ENCODE measurements at places on chromosomes 2 and 18.

DNA sequence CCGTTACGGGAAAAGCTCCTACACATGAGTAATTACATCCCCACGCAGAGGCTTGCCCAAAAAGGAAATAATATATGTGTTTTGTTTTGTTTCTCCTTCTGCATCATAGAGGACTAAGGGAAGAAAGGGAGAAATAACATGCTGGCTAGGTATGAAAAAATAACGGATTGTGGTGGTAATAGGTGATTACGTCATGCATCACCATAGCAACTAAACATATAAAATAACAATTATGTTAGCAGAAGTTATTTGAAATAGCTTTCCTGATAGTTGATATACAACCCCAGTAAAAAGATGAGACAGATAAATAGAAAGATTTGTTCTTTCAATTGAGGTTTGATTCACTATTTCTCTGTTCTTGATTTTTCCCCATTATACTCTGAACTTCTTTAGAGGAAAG, 518.0 kb downstream of the ZNF516 start:
- no peak for DNase-seq

DNA sequence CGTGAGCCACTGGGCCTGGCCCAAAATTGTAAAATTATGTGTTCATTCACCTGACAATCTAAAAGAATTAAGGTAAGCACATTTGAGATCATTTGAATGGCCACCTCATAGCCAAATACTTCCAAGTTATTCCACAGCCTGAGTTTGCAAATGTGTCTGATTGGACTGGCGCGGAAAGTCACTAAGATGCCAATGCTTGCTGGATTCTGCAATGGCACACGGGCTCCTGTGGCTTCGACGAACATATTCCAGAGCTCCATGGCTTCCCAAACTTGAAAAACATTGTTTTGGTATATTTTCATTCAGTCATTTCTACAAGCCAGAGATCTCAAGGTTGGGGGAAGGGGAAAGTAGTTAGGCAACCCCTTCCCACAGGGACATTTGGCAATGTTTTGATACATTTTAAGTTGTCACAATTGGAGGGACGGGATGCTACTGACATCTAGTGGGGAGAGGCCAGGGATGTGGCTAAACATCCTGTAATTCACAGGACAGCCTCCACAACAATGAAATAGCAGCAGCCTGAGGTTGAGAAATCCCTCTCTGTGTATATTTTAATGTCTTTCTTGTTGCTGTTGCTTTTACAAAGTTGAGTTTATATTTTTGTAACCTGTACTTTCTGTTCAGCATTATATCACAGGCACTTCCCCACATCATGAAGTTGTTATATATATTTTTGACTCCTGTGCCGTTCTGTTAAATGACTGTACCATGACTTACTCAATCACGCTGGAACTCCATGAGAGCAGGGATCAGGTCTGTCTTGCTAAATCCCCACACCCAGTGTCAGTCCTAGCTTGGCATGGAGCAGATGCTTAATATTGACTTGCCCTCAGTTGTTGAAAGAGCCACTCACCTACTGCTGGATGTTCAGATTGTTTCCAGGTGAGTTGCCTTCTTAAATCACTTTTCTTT, 56.9 kb downstream of the COL4A4 start:
- DNase-seq: no peak

GRCh38 chr2:134912361-134912760, 6.3 kb upstream of the CCNT2 start:
- DNase-seq: no peak

- no peak for DNase-seq
These were observed 155.1 kb upstream of the RASGRP3 start for GRCh38 chr2:33321236-33321771.

DNA sequence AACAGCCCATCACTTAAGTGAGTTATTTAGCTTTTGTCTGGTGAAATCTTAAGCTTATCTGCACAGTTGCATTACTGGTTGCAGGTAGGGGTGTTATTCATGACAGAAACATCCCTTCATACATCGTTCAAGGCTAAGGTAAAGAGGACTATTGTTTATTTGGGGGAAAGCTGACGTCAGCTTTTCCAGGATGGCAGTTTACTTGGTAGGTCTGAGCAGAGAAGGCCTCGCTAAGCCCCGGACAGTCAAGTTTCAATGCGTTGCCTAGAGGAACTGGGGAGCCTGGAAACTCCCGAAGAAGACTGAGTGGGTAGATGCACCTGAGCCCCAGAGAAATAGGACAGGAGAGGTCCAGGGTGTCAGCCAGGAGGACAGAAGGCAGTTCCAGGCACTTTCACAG, 2.2 kb downstream of the RNU4ATAC start:
- DNase-seq: no peak

DNA sequence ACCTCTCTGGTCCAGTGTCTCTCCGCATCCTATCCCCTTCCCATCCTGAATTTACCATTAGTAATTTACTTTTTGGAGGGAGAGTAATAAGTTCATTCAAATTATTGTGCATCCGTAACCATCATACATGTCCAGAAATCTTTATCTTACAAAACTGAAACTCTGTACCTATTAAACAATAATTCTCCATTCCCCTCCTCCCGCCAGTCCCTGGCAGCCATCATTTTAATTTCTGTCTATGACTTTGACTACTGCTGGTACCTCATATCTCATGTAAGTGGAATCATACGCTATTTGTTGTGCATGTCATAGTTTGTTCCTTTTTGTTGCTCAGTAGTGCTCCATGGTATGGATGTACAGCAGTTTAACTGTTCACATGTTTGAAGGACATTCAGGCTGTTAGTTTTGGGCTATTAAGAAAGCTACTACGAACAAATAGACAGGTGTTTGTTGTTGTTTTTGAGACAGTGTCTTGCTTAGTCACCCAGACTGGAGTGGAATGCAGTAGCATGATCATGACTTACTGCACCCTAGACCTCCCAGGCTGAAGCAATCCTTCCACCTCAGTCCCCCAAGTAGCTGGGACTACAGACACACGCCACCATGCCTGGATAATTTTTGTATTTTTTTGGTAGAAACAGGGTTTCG, 2.0 kb downstream of the LIMS1 start:
- DNase-seq: no peak

GRCh38 chr2:197591339-197592072, 75.6 kb downstream of the MOB4 start:
- DNase-seq: no peak

DNA sequence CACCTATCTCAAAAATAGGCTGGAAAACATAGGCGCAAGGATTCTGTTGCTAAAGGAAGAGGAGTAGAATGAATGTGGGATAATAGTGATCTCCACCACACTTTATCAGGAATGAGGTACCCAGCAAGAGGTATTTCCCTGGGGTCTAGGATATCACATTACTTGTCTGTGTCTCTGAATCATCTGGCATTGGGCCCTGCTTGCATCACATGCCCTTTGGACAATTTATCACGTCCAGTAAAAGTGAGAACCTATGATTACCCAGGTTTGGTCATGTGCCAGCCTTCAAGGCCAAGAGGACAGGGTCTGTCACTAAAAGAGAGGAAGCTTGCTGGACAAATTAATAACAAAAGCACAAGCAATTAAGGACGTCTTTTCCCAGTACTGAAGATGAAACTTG, 11.4 kb upstream of the TRAPPC8 start:
- no peak for DNase-seq

DNA sequence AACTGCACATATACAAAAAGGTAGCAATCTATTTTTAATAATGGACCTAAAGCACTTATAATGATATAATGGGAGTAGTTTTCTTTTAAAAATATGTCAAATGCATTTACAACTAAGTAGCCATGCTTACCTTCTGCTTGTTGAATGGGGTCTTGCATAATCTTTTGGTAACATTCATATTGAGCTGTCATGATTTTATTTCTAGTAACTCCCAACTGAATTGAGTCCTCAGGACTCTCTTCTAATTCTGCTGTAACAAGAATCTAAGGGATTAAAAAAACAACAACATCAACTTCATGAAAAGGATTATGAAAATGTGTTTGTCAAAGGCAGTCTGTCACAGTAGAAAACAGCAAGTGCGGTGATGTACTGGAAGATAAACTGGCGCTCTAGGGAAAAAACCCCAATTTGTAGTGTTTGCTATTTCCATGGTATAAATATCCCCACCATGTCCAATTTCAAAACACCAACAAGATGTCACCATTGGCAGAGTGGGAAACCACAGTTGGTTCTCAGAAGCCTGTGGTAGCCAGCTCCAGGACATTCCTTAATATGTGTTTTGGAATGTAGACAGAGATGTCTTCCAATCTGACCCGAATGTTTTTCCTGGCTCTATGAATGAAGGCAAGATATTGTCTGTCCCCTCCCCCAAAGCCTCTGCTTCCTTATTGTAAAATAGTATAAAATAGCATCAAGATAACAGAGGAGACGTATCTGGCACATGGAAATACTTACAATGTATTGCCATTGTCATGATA, 64.8 kb downstream of the CALCRL start:
- DNase-seq: no peak

DNA sequence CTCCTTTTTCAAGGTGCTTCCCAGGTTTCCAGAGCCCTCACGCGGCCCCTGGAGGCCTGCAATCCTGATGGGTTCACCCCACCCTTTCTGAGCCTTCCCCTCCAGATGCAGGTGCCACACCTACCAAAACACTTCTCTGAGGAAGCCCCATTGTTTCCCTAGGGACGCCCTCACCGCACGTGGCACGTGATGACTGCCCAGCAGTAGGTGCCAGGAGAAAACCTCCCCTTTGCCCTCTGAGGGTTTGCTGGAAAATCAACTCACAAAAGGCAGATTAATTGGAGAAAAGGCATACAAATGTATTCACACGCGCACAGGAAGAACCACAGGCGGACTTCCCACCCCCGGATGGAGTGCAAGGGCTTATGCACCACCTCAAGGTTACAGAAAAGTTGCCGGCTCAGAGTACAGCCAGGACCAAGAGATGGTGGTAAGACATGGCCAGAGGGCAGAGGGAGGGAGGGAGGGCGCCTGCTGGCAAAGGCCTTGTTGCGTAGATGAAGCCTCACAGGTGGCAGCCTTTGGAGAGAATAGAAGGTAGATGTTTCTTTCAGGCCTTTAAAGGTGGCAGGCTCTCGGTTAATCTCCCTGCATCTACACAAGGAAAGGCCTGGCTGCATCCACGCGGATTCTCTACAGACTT, 269.4 kb upstream of the RAB6C start:
- no peak for DNase-seq

- DNase-seq: no peak
These were observed 3.6 kb upstream of the GPC1 start for GRCh38 chr2:240431661-240432424.

DNA sequence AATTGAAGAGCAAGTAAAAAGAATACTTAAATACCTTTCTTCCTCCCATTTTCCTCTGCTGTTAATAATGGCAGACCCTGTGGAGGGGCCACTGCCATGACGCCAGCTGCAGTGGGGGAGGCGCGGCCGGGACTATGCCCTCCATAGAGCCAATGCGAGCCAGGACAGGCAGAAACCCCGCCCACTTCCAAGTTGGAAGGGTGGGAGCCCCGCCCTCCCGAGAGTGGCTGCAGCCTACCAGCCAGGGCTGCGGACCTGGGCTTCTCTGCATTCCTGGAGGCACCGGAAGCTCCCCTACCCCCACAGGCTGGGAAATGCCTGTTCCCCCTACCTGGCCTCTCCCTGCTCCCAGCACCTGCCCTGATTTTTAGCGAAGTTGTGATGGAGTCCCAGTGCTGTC, 439.4 kb upstream of the CDH19 start:
- no peak for DNase-seq

DNA sequence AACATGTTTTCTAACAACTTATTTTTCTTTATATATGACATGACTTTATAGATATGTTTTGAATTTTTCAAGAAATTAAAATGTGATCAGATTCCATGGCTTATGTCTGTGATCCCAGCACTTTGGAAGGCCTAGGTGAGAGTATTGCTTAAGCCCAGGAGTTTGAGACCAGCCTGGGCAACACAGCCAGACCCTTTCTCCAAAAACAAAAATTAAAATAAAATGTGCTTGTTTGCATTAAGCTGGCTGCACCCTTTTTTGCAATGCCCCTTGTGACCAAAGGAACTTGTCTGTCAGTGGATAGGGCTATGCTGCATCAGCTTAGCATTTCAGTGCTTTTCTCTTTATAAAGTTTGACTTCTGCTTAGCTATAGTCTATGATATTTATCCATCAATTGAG, 2.3 kb upstream of the INO80D start:
- no peak for DNase-seq

DNA sequence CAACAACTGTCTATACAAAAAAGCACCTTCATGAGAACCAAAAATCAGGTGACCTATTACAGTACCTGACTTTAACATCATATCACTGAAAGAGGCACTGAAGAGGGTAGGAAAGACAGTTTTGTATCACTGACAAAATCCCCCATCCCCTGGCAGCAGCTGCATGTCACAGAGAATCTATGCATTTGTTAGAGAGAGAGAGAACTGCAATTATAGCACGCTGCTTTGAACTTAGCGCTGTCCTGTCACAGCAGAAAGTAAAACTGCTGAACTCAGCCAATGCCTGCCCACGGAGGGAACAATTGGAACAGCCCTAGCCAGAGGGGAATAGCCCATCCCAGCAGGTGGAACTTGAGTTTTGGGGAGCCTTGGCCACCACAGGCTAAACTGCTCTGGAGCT, 75.1 kb upstream of the NOL4 start:
- DNase-seq: no peak

GRCh38 chr18:53883771-53884170, 340.7 kb downstream of the MBD2 start:
- DNase-seq: no peak

DNA sequence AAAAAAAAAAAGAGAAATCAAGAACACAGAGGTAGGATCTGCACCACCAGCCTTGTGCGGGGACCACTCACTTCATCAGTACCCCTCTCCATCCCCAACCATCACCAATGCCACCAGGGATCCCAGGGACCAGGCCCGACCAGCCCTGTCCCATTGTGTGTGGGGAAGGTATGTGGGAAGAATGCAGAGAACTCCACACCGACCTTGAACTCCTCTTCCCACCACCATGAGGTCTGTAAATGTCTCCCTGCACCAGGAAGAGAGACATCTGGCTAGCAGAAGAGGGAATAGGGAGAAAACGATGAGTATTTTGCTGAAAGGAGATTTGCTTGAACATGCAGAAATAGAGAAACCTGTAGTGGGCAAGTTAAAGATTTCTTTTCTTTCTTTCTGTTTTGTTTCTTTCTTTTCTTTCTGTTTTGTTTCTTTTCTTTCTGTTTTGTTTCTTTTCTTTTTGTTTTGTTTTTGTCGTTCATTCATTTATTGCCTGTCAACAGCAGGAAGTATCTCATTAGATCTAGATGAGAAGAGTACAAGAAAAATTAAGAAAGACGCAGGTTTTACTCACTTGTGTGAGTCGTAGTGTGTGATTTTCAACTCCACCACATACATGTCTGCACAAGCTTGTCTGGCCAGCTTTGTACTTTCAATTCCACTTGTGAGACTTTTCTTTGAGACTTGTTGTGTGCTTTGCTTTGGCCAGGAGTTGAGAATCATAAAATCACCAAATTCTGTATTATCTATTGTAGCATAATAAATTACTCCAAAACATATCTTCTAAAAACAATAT, 179.8 kb upstream of the HAAO start:
- DNase-seq: no peak

- DNase-seq: no peak
These were observed 16.3 kb upstream of the ATOH8 start for GRCh38 chr2:85737481-85737880.

GRCh38 chr2:73172963-73173362, 29.4 kb upstream of the NOTO start:
- no peak for DNase-seq
